H9 (cell line): ENCODE measurements at places on chromosomes 3 and 15.
A peak's percentile ranks its signal among the peaks of the same experiment; 100 is the strongest.

- no peak for DNase-seq
These were observed 96.1 kb upstream of the CHD2 start for GRCh38 chr15:92803852-92804609.

GRCh38 chr3:135012101-135012500 is 217.0 kb downstream of the EPHB1 start:
- DNase-seq: no peak

DNA sequence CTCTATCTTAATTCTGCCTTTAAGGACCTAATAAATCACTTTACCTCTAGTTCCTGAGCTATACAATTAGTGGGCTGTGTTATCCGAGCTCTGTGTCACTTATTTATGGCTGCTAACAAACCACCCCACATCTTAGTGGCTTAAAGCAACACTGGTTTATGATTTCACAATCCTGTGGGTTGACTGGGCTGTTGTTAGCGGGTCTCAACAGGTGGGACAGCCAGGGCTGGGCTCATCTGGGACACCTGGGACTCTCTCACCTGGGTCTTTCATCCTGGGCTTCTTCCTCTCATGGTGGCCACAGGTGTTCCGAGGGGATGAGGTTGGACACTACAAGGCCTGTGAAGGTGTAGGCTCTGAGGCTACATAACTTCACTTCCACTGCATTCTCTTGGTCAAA is 35.8 kb upstream of the CHST2 start:
- no peak for DNase-seq

DNA sequence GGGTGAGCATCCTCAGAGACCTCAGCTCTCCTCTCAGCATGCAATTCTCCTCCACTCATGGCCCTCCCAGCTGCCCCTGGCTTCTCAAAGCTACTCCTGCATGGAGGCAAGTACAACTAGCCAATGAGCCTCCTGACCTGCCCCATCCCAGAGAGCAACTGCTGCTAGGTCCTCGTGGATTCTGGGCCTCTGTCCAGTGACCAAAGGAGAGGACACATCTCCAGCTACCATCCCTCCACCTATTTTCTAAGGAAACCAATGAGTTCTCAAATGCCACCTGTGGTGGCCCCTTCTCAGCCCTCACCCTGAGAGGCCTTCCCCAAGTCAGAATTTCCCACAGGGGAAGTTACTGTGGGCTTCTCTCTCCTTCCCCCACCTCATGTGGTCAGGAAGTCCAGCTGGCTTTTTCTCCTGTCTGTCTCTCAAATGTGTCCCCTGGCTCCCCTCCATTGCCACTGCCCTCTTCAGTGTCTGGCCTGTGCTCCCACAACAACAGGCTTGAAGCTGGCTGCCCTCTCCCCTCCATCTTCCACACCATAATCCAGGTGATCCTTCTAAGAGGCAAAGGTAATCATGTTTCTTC is 43.0 kb downstream of the LIPC start:
- no peak for DNase-seq

- DNase-seq: no peak
These were observed 493.4 kb upstream of the TGFBR2 start for GRCh38 chr3:30112902-30113484.

GRCh38 chr3:66297900-66298299 is 77.1 kb downstream of the SLC25A26 start:
- no peak for DNase-seq

DNA sequence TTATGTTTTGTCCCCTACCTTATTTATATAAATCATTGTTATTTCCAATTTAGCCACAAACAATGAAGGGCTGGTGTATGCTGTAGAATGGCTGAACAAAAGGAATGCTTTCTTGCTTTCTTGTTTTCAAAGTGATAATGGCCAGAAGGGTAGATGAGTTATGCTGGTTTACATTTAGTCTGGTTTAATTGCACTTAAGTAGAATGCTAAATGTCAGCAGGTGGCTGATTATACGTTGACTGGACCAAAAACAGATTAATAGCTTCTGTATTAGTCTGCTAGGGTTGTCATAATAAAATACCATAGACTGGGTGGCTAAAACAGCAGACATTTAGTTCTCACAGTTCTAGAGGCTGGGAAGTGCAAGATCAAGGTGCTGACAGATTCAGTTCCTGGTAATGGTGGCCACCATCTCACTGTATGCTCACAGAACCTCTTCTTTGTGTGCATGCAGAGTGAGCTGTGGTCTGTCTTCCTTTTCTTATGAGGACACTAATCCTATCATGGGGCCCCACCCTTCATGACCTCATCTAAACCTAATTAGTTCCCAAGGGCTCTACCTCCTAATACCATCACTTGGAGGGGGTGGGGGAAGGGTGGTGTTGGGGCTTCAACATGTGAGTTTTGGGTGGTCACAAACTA is 17.1 kb upstream of the XIRP1 start:
- no peak for DNase-seq

- DNase-seq: no peak
These were observed 87.7 kb downstream of the MEGF11 start for GRCh38 chr15:66165856-66166255.

DNA sequence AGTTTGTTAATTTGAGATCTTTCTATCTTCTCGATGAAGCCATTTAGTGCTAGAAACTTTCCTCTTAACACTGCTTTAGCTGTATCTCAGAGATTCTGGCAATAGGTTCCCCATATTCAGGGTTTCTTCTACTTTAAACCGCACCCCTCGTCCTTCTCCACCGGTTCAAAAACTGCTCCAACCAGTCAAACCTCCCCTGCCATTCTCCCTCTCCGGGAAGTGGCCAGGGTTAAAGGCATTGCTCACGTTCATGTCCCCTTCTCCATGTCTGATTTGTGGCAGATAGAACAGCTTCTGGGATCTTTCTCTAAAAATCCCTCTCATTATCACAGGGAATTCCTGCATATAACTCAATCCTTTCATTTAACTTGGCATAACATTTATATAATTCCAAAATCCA is 14.4 kb downstream of the ALDH1L1 start:
- no peak for DNase-seq

GRCh38 chr3:126959921-126960603 is 22.9 kb upstream of the PLXNA1 start:
- DNase-seq: peak; percentile 50

DNA sequence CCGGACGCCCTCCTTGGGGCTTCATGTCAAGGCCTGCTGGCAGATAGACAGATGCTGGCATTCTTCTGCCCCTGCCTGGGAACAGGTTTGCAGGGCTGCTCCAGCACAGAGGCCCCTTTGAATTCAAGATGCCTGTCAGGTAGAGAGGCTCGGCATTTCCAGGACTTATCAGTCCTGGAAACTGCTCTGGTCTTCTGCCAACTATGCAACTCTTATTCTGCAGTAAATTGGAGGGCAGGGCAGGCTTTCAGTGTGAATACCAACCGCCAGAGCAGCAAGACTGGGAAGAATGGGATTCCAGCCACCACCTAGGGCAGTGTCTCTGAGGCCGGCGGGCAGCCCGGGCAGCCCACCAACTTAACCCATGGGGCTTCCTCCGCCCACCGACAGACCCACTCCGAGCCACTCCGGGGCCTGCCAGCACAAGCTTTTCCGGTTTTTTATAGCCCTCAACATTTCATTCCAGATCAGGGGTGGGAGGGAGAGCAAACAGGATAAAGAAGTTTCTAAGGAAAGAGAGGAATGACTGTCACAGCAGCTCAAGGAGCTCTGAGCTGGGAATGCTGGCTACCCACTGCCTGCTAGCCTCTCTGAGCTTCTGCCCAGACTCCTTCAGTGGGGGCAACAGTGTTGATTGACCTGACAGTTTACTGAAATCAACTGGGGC is 140.9 kb downstream of the NTRK3 start:
- no peak for DNase-seq

- no peak for DNase-seq
These were observed 8.1 kb downstream of the INSYN1 start for GRCh38 chr15:73745073-73745472.

GRCh38 chr3:87198774-87199173 is 28.3 kb upstream of the CHMP2B start:
- no peak for DNase-seq

DNA sequence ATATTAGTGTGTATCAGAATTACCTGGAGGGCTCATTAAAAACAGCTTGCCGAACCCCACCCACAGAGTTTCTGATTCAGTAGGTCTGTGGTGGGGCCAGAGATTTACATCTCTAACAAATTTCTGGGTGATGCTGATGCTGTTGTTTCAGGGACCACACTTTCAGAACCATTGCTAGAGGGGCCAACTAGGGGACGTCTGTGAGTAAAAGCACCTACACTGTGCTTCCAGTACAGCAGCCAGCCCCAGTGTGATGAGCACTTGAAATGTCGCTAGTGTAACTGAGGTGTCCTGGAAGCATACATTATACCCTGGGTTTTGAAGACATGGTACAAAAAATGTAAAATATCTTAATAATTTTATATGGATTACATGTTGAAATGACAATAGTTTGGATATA is 33.0 kb downstream of the AGTR1 start:
- no peak for DNase-seq

DNA sequence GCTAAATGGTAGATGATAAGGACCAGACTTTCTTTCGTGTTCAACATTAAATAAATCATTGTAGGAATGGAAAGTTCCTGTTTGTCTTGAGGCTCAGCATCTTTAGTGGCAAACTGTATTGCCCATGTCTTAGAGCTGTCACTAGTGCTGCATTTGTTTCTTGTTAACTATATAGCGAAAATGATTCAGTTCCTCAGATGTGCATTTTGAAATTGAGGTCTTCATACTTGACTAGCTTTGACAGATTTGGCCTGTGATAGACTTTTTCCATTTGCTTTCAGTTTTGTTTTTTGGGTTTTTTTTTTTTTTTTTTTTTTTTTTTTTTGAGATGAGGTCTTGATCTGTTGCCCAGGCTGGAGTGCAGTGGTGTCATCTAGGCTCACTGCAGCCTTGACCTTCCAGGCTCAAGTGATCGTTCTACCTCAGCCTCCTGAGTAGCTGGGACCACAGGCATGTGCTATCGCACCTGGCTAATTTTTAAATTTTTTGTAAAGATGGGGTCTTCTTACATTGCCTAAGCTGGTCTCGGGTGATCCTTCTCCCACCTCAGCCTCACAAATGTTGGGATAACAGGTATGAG is 9.5 kb upstream of the RPLP1 start:
- DNase-seq: no peak

- DNase-seq: no peak
These were observed 6.6 kb upstream of the SUCNR1 start for GRCh38 chr3:151866711-151867410.

DNA sequence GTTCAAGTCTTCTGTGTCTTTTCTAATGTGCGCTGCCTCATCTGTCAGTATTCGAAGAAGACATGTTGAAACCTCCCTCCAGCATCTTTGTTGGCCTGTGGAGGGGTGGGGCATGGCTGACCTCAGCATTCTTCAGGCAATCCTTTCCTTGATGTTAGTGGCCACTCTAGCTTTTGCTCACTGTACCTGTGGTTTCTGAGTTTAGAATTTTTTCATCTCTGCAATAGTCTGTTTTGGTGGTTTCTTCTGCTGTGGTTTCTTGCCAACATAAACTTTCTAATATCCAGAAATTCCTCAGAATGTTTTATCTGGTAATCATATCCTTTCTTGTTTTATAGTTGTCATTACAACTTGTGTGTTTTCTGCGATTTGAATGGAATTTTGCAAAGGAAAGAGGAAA is 251.3 kb upstream of the NR2E3 start:
- DNase-seq: no peak

DNA sequence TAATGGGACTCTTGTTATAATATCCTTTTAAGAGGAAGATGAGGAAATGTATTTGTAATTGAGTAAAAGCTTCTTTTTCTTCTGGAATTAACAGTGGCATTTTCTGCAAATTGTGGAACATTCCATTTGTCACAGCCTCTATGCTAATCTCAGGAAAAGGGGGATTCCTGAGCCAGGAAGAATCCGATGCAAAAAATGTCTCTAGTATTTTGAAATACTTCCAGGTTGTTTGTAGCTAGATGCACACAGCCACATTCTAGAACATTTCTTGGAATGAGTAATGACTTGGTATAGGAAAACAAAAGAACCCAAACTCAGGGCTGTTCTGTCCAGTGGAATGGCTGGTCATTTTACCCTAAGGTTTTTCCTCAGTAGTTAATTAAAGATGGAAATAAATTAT is 98.5 kb upstream of the SLC2A2 start:
- DNase-seq: no peak

GRCh38 chr15:99315636-99316035 is 64.4 kb downstream of the LRRC28 start:
- DNase-seq: no peak

- no peak for DNase-seq
These were observed 1151.8 kb upstream of the ALCAM start for GRCh38 chr3:104214937-104215336.

DNA sequence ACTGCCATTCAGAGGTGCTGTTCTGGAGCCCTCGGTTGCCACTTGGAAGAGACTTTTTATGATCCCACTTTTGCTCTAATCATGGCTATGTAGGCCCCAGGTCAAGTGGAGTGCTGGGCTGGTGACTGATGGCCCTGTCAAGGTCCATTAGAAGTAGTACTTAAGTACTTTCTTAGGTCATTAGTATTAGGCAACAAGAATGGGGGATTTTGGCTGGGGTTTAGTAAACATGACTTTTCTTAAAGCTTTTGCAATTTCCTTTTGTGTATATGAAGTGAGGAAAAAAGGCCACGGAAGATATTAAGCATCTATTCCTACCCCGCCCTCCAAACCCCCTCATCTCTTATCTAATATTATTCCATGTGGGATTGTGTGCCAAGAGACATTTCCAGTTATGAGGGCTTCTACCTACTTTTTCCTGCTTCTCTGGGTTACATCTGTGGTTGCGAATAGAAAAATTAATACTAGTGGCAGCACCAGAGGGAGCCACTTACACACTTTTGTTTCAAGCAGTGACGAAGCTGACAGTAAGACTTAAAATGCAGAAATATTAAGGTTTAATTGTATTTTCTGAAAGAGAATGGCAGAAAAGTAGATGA is 13.9 kb downstream of the NLGN1 start:
- no peak for DNase-seq

DNA sequence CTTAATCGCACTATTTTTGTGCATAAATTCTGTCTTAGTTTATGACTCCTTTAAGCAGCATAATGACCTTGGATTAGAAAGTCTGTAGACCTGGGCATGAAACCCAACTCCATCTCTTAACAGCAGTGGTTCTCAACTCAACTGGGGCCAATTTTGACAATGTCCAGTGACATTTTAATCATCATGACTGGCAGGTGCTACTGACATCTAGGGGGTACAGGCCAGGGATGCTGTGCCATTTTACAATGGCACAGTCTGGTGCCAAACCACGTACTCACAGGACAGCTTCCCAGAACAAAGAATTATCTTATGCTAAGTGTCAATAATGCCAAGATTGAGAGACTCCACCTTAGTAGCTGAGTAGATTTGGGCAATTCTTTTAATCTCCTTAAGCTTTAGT is 405.0 kb downstream of the NTRK3 start:
- DNase-seq: no peak

DNA sequence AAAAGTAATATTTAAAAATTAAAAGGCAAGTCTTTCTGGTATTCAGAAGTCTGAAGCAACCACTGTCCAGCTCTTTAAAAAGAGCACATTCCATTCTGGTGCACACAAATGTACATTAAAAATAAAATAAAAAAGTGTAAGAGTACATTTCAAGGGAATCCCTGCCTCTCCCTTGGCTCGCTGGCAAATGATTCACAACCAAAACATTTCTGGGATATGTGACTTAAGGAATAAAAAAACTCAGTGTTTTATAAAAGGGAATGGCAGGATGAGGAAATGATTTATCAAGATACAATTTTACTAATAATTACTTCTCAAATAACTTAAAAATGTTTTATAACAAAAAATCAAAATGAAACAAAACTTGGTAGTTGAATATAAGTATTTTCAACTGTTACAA is 23.8 kb upstream of the ANXA2 start:
- no peak for DNase-seq
